ENCODE measurements at places on chromosomes 2 and 18.

GRCh38 chr2:157760949-157761348, 115.2 kb downstream of the ACVR1 start:
- no peak for DNase-seq

DNA sequence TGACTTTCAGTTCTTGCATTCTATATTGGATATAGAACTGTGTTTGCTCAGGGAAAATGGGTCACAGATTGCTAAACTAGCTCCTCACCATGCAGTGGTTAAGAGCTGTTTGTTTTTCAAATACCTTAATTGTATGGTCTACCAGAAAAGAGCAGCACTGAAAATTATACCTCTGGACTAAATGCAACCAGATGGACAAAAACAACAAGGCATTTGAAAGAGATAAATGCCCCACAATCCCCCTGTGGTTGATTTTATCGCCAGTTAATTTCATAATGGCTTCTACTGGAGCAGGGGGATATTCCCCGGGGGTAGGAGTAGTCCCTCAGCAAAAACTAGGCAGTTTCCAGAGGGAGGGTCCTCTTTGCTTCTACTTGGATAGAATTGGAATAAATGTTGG, 267.9 kb upstream of the TNP1 start:
- no peak for DNase-seq

- DNase-seq, result no peak
These were observed 87.6 kb downstream of the METTL8 start for GRCh38 chr2:171345971-171346722.

- DNase-seq, result no peak
These were observed 17.3 kb upstream of the IMPA2 start for GRCh38 chr18:11963991-11964484.

DNA sequence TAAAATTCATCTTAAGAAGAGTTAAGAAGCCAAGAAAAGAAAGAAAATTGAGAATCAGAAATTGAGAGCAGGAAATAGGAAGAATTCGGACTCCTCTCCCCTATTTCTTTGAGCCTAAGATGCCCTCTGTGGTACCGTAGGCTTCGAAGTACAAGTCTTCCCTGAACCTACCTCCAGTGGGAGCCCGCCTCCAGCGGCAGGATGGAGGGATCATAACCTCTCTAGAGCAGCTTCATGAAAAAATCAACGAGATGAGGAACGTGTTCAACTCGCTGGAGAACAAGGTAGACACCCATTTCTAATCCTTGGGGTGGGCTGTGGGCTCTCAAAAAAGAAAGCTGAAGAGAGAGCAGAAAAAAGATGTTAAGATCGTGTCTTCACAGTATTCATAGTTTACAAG, 36.3 kb downstream of the ARHGEF33 start:
- no peak for DNase-seq

- DNase-seq, result no peak
These were observed 5.1 kb downstream of the POLR1B start for GRCh38 chr2:112547333-112547732.
